ENCODE measurements at places on chromosomes 5 and 9. TPM values are rescaled to one million over a fixed set of nuclear protein-coding genes. Genes with fewer than 3 reads are reported as not detected.

The SPINK4 gene
- not detected for total RNA-seq

The PPIP5K2 gene
- total RNA-seq = 35.8 TPM

The LEAP2 gene
- total RNA-seq = 1.8 TPM

The COL15A1 gene
- total RNA-seq = 0.05 TPM

The DMRT3 gene
- total RNA-seq = not detected

The INVS gene
- 7.3 TPM for total RNA-seq

The TMEM174 gene
- not detected for total RNA-seq

The MTAP gene
- total RNA-seq = 66.4 TPM
